Renal cortical epithelial cell (primary cell): ENCODE measurements at places on chromosomes 4 and X. TPM values are rescaled to one million over a fixed set of nuclear protein-coding genes. Genes with fewer than 3 reads are reported as not detected.

Gene ABCG2
- total RNA-seq: 0.55 and 3.1 TPM in 2 replicates

Gene DCAF12L2
- 0.15 and 0.87 TPM in 2 replicates for total RNA-seq

Gene LRAT
- total RNA-seq: 0.17 and 3.2 TPM in 2 replicates

Gene GRIA2
- total RNA-seq: 0.05 TPM in 1 of 2 replicates, not detected in the other

Gene KLF3
- total RNA-seq: 17.5 and 30.6 TPM in 2 replicates

Gene SATL1
- not detected in 2 replicates for total RNA-seq

Gene INTS6L
- total RNA-seq: 3.3 and 4.7 TPM in 2 replicates

Gene ATP6AP2
- total RNA-seq: 115 and 169 TPM in 2 replicates

Gene FREM3
- total RNA-seq: not detected in 2 replicates

Gene WAS
- 0.30 TPM in 1 of 2 replicates, not detected in the other for total RNA-seq

Gene LANCL3
- under 0.01 and 0.20 TPM in 2 replicates for total RNA-seq

Gene DCLK2
- total RNA-seq: 2.7 and 6.4 TPM in 2 replicates

Gene GPRIN3
- 0.87 and 3.5 TPM in 2 replicates for total RNA-seq

Gene C4orf50
- total RNA-seq: not detected in 2 replicates

Gene PPP1R2C
- not detected in 2 replicates for total RNA-seq

Gene GYPB
- total RNA-seq: not detected in 2 replicates

Gene KIAA1210
- not detected in 2 replicates for total RNA-seq

Gene SLC25A43
- total RNA-seq: 18.7 and 24.3 TPM in 2 replicates

Gene TXK
- total RNA-seq: 2.6 and 4.7 TPM in 2 replicates

Gene MAML3
- 0.17 and 2.0 TPM in 2 replicates for total RNA-seq

Gene ENAM
- 3.3 TPM in 2 replicates for total RNA-seq

Gene NFKB1
- total RNA-seq: 53.7 and 68.9 TPM in 2 replicates

Gene SUPT20HL2
- not detected in 2 replicates for total RNA-seq

Gene MAOB
- 0.52 and 21.6 TPM in 2 replicates for total RNA-seq

Gene SORCS2
- 1.0 and 11.0 TPM in 2 replicates for total RNA-seq

Gene DDX53
- not detected in 2 replicates for total RNA-seq

Gene CLIC2
- 0.35 and 0.52 TPM in 2 replicates for total RNA-seq

Gene PLP1
- total RNA-seq: 0.17 TPM in 1 of 2 replicates, not detected in the other
